Activated T-helper 2 cell treated with anti-CD3 and anti-CD28 coated beads, Interferon-gamma antibody, Interleukin-2, Interleukin-4, amounts not matched to agents 10 μg/mL and 5 μg/mL and 100 μg/mL, durations not matched to agents 14 hours and 24 hours and 36 hours (primary cell): ENCODE measurements at places on chromosomes 12 and 14. TPM values are rescaled to one million over a fixed set of nuclear protein-coding genes. Genes with fewer than 3 reads are reported as not detected.

- no peaks in the 10 kb centered on the region for H3K36me3 ChIP-seq
- H3K4me3 ChIP-seq = no peak overlapping the region
- H3K27ac ChIP-seq = no peak overlapping the region
- peaks cover 3% of the 10 kb centered on the region for H3K4me1 ChIP-seq
- DNase-seq = no peak
Observed at GRCh38 chr12:132451172-132451835, 38.6 kb upstream of the FBRSL1 start.

BDKRB1 gene
- not detected in 2 replicates for total RNA-seq

- H3K4me3 ChIP-seq = no peak overlapping the region
- H3K36me3 ChIP-seq = no peaks in the 10 kb centered on the region
- no peaks in the 10 kb centered on the region for H3K27me3 ChIP-seq
- no peak for DNase-seq
Observed at GRCh38 chr14:85565862-85566296, 35.9 kb downstream of the FLRT2 start.

- DNase-seq = no peak
- peaks cover 31% of the 10 kb centered on the region for H3K36me3 ChIP-seq
- peaks cover 54% of the 10 kb centered on the region for H3K4me1 ChIP-seq
- H3K27me3 ChIP-seq = no peaks in the 10 kb centered on the region
Observed at GRCh38 chr12:8037947-8038346, 5.4 kb downstream of the FOXJ2 start.

GPRC5A gene
- total RNA-seq = not detected in 2 replicates

DNA sequence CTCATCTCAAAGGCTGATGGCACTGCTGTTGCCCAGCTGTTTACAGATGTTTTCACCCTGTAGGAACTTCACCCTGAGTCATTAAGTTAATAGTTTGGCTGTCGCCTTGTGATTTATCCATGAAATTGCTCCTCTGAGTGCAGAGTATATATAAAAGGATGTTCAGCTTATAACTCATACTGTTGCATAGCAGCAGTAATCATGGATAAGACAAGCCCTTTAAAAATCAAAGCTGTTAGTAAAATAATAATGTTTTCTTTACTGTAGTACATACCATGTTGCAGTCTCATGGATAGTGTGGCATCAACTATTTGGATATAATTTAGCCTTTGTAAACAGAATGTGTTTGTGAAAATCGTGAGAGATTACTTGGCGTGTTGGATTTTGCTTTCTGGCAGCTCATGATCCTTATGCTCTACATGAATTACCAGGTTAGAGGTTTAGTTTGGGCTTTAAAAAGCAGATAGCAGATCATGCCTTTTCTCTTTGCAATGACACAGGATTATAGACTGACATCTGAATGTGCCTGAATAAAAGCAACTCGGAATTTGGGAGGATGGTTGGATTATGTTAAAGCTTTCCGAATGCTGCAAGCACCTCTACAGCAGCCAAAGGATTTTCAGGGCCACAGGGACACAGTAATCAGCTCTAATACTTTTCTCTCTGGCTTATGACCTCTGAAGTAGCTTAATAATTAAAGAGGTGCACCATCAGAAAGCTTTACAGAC lies 279.7 kb upstream of the ATP2B1 start:
- peaks cover under 1% of the 10 kb centered on the region for H3K27me3 ChIP-seq
- no peak overlapping the region for H3K27ac ChIP-seq
- H3K36me3 ChIP-seq = no peaks in the 10 kb centered on the region
- H3K4me1 ChIP-seq = peaks cover 5% of the 10 kb centered on the region

VSX2 gene
- not detected in 2 replicates for total RNA-seq
